ENCODE measurements at places on chromosomes 12 and 14.
A peak's percentile ranks its signal among the peaks of the same experiment; 100 is the strongest.

DNA sequence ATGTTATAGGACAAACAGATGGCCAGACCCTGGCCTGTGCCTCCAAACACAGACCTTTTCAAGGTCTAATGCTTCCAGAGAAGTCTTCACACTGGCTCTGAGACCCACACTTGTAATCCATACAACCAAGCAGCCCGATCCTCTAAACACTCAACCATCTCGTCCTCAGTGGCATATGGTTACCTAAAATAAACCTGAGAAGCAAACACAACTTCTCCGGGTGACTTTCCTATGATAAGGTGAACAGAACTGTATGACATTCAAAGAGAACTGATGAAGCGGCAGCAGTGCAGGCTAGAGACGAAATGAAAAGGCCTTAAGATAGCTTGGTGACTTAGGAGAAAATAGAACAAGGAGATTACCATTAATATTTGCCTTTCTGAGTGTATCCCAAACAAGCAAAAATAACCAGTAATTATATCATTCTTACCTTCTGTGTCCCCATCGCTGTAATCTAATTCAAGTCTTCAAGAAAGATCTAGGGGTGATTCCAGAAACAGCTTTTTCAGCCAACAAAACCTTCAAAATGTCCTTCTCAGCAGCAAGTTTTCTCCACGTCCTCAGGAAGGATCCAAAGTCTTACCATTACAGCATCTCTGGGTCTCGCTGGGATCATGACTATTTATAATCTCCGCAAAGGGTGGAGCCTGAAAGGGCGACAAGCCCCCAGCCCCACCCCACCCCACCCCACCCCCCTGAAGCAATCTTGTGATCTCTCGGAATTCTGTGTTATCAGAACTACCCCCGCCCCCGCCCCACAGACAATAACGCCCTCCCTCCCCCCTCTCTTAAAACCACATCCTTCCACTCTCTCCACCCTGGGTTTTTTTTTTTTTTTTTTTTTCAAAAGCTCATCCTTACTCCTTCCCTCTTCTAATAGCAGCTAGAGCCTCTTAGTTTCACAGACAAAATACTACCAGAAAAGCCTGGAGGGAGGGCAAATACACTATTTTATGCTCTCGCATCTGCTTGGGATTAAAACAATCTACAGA lies at the start of gene SLC2A3:
SLC2A3 (minus strand) TSS at position 598 of the 992 bp plus-strand sequence; CDS start at position 445, 153 bp downstream.
- DNase-seq, result peak; percentile 78

- DNase-seq, result no peak
Observed at GRCh38 chr14:48546996-48547395, 871.6 kb upstream of the MDGA2 start.

DNA sequence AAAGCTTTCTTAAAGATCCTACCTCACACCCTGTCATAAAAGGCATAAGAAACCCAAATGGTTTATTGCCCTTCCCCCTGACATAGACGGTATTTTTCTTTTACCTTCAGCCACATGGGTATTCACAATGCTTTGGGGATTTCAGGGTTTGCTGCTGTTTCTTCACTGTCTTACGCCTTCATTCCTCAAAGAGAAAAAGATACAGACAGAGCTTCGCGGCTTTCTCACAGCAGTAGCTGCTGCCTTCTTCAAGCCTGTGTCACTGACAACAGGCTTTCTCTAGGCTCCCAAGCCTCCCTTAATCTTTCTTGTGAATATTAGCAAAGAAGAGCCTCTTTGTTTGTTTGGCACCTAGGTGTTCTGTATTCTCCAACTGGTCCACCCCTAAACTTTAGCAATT lies 197.4 kb upstream of the ARID2 start:
- DNase-seq, result no peak

- no peak for DNase-seq
Observed at GRCh38 chr12:111440631-111441030, 34.9 kb downstream of the SH2B3 start.

- no peak for DNase-seq
Observed at GRCh38 chr14:105570482-105570881, 44.1 kb downstream of the TMEM121 start.
